ENCODE measurements at places on chromosomes 6 and 20. TPM values are rescaled to one million over a fixed set of nuclear protein-coding genes. Genes with fewer than 3 reads are reported as not detected.

PPP1R16B gene
- total RNA-seq: 68.1 TPM

RAB44 gene
- total RNA-seq: 0.11 TPM

COL19A1 gene
- not detected for total RNA-seq

MLIP gene
- total RNA-seq: 11.6 TPM

CAGE1 gene
- not detected for total RNA-seq

GRCh38 chr6:118514689-118515088 is 33.4 kb upstream of the PLN start:
- no peaks in the 10 kb centered on the region for H3K27me3 ChIP-seq
- DNase-seq: no peak
- H3K36me3 ChIP-seq: no peaks in the 10 kb centered on the region
- no peak overlapping the region for H3K4me3 ChIP-seq
- H3K27ac ChIP-seq: no peak overlapping the region

DNA sequence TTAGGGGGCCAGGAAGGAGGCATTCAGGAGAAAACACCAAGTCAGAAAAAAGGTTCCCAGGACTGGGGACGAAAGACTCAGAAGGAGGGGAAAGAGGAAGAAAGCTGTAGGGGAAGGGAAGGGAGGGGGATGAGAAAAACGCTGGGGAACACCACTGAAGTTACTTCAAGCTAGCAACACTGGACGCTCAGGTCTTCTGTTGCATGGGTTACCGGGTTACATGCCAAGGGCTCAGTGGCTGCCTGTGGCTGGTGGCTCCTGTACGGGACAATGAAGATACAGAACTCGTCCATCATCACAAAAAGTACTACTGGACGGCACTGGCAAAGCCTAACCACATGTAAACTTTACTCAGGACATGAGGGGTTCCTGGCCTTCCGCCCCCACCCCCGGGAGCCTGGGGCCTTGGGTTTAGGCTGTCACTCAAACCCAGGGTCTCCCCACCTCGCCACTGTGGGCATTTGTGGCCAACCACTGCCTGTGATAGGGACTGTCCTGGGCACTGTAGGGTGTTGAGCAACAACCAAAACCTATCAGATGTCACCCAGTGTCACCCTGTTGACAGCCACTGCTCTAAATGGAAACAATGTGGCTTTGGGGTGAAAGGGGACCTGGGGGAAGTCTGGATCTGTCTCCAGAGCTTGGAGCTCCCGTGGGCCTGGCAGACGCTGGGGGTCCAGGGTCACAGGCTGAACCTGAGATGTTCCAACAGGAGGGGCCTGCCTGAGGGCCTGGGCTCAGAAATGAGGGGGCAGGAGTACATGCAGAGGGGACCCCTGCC is 40.3 kb upstream of the CD93 start:
- no peak overlapping the region for H3K27ac ChIP-seq
- no peaks in the 10 kb centered on the region for H3K27me3 ChIP-seq
- H3K4me1 ChIP-seq: peaks cover 5% of the 10 kb centered on the region

- H3K27ac ChIP-seq: no peak overlapping the region
- H3K36me3 ChIP-seq: peaks cover 3% of the 10 kb centered on the region
- H3K4me1 ChIP-seq: peaks cover 10% of the 10 kb centered on the region
- peaks cover 2% of the 10 kb centered on the region for H3K27me3 ChIP-seq
- no peak for DNase-seq
- no peak overlapping the region for H3K4me3 ChIP-seq
Observed at GRCh38 chr6:26600759-26601158, 4.0 kb downstream of the ABT1 start.

DNA sequence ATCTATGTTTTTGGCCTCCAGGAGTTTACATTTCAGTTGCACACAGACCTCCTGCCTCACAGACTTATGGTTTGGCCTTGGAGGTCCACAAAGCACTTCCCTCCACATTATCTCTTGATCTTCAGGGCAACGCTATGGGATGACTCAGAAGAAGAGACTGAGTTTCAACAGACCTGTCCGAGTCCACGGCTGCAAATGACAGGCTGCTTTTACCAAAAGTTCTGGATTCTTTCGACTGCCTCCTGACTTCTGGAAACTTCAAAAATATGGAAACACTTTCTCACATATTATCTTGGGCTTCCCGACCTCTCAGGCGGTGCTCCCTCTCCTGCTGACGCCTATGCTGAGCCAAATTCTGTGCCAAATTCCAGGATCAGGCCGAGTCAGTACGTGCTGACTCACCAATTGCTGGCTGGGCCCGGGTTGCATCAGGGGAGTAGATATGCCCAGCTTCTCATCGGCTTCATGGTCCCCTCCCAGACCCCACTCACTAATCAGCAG is 190.2 kb downstream of the BMP7 start:
- no peak overlapping the region for H3K4me3 ChIP-seq
- H3K4me1 ChIP-seq: no peaks in the 10 kb centered on the region
- H3K27me3 ChIP-seq: no peaks in the 10 kb centered on the region
- no peak for DNase-seq
- H3K27ac ChIP-seq: no peak overlapping the region

DNA sequence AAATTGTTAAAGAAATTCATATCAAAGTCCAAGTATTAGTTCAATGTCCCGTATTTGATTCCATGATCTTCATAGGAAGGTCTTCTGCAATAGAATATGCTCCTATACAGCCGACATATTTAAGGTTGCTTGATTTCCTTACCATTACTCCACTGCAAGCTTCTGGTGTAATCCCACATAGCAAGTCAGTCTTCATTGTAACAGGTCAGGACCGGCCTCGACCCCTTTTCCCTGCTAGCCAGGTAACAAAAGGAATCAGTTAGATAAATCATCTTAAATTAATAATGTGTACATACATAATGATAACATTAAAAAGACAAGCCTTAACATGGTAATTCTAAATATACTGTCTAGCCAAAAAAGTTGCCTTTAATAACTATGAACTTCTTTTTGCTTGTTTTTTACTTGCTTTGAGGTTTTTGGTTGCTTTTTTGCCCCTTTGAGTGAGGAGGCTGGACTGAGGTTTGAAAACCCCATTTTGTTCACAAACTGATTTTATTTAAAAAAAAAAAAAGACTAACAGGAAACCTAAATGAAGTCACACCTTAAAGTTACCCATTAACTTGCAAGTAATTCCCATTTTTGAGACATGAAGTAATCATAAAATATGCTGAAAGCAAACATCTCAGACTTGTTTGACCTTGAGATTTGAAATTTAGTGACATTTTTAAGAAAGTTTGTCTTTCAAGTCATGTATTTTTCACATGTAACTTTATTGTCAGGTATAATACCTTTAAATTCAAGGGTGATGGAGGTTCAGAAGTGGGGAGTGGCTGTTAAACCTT is 19.2 kb upstream of the SNX14 start:
- no peaks in the 10 kb centered on the region for H3K27me3 ChIP-seq
- H3K27ac ChIP-seq: no peak overlapping the region
- DNase-seq: no peak
- no peak overlapping the region for H3K4me3 ChIP-seq
- peaks cover 45% of the 10 kb centered on the region for H3K36me3 ChIP-seq

DNA sequence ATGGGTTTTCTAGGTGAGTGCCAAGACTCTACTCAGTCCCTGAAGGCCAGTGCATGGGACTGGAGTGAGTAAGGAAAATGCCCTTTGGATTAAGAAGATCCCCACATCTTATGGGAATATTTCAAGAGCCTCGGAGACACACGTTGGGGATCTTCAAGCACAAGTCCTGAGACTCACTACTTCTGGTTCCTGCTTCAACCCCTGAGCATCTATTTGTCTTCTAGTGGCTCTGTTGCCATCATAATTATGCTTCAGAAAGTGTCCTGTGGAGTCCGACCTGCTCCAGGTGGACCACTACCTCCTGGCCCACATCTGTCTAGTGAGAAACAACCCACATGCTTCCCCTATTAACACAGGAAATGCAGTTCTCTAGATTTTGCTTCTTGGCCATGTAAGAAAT is at the start of gene OR5V1:
Gene OR5V1, minus strand, starts transcription at position 101 of the 400 bp plus-strand sequence. CDS start 12,670 bp downstream, outside the sequence.
- H3K27ac ChIP-seq: no peak within 1 kb of the TSS
- no peak within 1 kb of the TSS for H3K4me3 ChIP-seq
- H3K4me1 ChIP-seq: no peaks in the 10 kb centered on the region
- no peak for DNase-seq
- H3K36me3 ChIP-seq: no peaks in the 10 kb centered on the region

DNA sequence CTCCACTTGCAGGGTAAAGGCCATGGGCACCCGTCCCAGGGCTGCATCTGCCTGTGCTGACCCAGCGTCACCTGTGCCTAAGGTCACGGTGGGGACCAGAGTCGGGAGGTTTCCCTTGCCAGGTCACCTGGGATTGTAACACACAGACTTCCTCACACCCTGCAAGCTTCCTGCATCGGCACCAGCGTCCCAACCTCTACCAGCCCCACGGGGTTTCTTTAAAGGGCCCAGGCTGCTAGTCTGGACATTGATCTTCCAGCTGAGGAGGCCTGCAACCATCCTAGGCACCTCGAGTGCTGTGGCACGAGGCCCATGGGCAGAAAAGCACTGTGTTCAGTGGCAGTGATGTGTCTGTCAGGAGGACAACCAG is 12.6 kb downstream of the ACSS1 start:
- H3K4me1 ChIP-seq: no peaks in the 10 kb centered on the region
- no peak for DNase-seq
- H3K27me3 ChIP-seq: no peaks in the 10 kb centered on the region
- H3K36me3 ChIP-seq: no peaks in the 10 kb centered on the region

GRCh38 chr6:131682442-131682841 is 18.8 kb downstream of the OR2A4 start:
- H3K27ac ChIP-seq: no peak overlapping the region
- H3K4me1 ChIP-seq: no peaks in the 10 kb centered on the region
- no peaks in the 10 kb centered on the region for H3K36me3 ChIP-seq
- H3K27me3 ChIP-seq: peaks cover 2% of the 10 kb centered on the region
- DNase-seq: no peak

DNA sequence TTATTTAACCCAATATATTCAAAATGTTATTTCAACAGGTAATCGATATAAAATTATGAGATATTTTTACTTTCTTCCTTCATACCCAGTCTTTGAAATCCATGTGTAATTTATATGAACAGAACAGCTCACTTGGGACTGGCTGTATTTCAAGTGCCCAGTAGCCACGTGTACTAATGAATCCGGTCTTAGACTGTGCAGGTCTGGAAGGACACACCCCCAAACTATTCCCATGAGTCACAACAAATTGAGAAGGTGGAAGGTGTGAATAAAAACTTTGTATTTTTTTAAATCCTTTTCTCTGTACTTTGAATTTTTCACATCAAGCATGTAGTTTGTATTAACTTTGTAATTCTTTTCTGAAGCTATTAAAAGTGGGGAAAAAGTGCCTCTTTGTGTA is 2.8 kb downstream of the UNC5CL start:
- H3K36me3 ChIP-seq: no peaks in the 10 kb centered on the region
- no peak overlapping the region for H3K4me3 ChIP-seq
- H3K27me3 ChIP-seq: peaks cover 3% of the 10 kb centered on the region
- no peaks in the 10 kb centered on the region for H3K4me1 ChIP-seq

GRCh38 chr6:164062872-164063271 is 648.4 kb downstream of the QKI start:
- H3K27ac ChIP-seq: no peak overlapping the region
- no peak for DNase-seq
- no peaks in the 10 kb centered on the region for H3K27me3 ChIP-seq
- no peaks in the 10 kb centered on the region for H3K36me3 ChIP-seq
- no peak overlapping the region for H3K4me3 ChIP-seq
- H3K4me1 ChIP-seq: no peaks in the 10 kb centered on the region

GRCh38 chr6:17035257-17036064 is 66.4 kb upstream of the STMND1 start:
- DNase-seq: no peak
- H3K4me1 ChIP-seq: peaks cover 13% of the 10 kb centered on the region
- no peak overlapping the region for H3K27ac ChIP-seq

DNA sequence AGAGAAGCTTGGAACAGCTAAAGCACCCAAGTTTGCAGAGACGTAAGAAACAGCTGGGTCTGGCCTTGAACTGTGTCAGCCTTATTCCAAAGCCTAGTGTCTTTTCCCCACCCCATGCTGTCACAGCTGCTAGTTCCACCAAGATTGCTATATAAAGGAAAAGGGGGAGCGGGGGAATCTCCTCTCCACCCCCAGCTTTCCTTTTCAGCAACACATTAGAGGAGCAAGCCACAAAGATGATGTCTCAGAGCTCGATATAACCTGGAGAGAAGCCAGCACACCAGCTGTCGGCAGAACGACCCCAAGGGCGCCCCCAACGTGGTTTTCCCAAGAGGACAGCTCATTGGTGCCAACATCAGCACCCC is 36.5 kb downstream of the ATP9A start:
- H3K36me3 ChIP-seq: no peaks in the 10 kb centered on the region
- H3K4me3 ChIP-seq: no peak overlapping the region
- no peaks in the 10 kb centered on the region for H3K27me3 ChIP-seq
- no peaks in the 10 kb centered on the region for H3K4me1 ChIP-seq
- H3K27ac ChIP-seq: no peak overlapping the region
- DNase-seq: no peak

DNA sequence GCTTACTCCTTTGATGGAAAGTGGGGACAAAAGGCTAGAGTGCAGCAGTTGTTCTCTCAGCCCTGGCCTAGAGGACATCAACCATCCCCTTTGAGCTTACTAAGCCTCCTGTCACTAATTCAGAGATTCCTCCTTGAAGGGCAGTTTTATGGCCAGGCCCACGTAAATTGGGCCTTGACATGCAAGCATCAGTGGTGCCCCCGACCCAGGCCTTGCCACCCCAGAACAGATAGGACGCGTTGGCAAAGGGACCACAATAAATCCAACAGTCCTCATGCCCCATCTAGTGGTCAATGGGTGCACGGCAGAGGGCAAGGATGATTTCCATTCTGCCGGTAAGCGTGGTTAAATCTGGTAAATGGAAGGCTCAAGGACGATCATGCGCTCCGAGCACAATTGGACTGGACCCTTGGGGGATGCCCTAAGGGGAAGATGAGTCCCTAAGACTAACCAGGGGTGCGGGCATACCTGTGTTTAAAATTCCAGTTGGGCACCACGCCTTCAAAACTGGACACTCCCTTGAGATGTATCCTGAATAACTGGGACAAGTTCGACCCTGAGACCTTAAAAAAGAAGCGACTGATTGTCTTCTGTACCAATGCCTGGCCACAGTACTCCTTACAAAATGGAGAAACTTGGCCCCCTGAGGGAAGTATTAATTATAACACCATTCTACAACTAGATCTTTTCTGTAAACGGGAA is 32.6 kb downstream of the CEP85L start:
- H3K27me3 ChIP-seq: no peaks in the 10 kb centered on the region
- H3K27ac ChIP-seq: no peak overlapping the region
- no peak overlapping the region for H3K4me3 ChIP-seq
- no peaks in the 10 kb centered on the region for H3K36me3 ChIP-seq
- no peaks in the 10 kb centered on the region for H3K4me1 ChIP-seq
- peak; percentile 54 for DNase-seq

- no peaks in the 10 kb centered on the region for H3K36me3 ChIP-seq
- no peak for DNase-seq
- no peaks in the 10 kb centered on the region for H3K4me1 ChIP-seq
- H3K27me3 ChIP-seq: no peaks in the 10 kb centered on the region
Observed at GRCh38 chr6:145212813-145213212, 522.5 kb downstream of the EPM2A start.

GRCh38 chr6:38797391-38797790 is 82.3 kb downstream of the DNAH8 start:
- no peaks in the 10 kb centered on the region for H3K36me3 ChIP-seq
- H3K27me3 ChIP-seq: no peaks in the 10 kb centered on the region
- peaks cover 30% of the 10 kb centered on the region for H3K4me1 ChIP-seq
- peak; percentile 58 for DNase-seq
- peak overlapping the region; percentile 66 for H3K27ac ChIP-seq
- no peak overlapping the region for H3K4me3 ChIP-seq
